ENCODE measurements at places on chromosomes 16 and 17.

DNA sequence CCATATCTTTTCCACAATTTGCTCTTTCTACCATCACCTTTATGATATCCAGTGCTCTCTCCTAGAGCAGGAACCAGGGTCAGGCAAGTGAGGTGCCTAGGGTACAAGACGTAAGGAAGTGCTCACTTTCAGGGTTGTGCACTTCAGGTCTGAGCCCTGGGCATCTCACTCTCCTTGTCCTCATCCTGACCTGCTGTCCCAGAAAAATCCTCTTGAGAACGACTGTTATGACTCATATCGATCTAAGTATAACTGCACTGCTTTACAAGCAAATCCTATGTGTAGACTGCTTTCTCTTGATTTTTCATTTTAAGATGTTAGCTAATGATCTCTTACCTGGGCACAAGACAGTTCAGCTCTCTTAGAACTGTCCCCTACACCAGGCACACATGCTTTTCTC lies 100.1 kb downstream of the TMEM100 start:
- no peak for DNase-seq

GRCh38 chr16:82888591-82889001 lies 261.8 kb downstream of the CDH13 start:
- no peak for DNase-seq

- peak; percentile 82 for DNase-seq
Measured at GRCh38 chr17:41966463-41967140, at the start of gene CNP. Gene CNP, plus strand, starts transcription at chr17:41966795. Its CDS starts 90 bp downstream, at chr17:41966885.

DNA sequence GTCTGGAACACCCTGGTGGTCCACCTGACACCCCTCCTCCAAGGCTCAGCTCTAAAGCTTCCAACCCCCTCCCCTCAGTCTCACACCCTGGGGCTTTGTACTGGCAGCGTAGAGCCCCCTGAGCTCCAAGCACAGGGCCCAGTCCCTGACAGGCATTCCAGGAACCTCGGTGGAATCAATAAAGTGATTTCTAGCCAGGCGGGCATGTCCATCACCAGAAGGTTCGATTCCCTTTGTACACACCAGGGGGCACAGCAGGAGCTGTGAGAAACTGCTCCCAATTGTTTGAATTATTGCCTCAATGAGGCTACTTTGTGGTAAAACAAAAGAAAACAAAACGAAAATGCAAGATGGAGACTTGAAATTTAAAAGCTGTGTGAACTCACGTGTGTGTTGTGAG lies 51.8 kb downstream of the SMPD3 start:
- peak; percentile 8 for DNase-seq

Measured in stimulated activated CD8-positive, alpha-beta memory T cell treated with anti-CD3 and anti-CD28 coated beads, Interleukin-7, amount 100 ng/mL, for 1 hour (primary cell).